ENCODE measurements at places on chromosomes 4 and X.

DNA sequence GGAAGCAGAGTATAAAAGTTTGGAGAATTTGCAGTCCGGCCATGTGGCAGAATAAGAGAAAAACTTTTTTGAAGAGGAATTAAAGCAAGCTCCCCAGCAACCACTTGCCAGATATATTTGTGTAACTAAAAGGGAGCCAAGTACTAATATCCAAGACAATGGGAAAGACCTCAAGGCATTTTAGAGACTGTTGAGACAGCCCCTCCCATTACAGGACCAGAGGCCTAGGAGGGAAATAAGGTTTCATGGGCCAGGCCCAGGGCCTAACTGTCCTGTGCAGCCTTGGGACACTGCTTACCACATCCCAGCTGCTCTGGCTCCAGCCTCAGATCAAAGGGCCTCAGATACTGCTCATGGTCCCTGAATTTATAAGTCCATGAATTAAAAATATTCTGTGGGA, 659.4 kb downstream of the PCDH19 start:
- no peak for DNase-seq

DNA sequence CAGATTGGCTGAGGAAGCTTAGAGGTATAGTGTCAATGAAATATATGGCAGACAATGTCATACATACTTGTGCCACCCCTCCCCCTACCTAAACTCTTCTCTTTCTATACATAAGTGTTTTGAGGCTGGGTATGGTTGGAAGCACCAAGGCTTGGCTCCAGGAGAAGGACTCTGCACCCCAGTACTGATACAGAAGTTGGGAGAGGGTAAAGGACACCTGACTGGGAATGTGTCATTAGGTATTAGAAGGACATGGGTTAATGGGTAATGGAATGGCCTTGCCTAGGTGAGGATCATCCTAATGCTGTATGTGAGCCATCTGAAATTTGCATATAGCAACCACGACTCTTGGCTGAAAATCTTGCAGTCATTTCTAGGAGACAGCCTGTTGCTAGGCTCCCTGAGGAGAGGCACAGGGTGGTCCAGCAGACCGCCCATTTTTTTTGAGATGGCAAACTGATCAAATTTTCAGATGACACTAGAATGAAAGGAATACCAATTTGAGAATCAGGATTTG, 26.8 kb upstream of the AP1S2 start:
- no peak for DNase-seq

DNA sequence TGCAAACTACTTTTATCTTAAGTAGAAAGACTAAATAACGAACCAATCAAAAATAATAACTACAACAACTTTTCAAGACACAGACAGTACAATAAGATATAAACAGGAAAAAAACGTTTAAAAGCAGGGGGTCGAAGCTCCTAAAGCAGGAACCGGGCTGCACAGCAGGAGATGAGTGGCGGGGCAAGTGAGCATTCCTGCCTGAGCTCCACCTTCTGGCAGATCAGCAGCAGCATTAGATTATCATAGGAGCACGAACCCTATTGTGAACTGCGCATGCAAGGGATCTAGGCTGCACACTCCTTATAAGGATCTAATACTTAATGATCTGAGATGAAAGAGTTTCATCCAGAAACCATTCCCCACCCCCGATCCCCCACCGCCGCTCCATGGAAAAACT, 146.2 kb downstream of the TEX11 start:
- no peak for DNase-seq

DNA sequence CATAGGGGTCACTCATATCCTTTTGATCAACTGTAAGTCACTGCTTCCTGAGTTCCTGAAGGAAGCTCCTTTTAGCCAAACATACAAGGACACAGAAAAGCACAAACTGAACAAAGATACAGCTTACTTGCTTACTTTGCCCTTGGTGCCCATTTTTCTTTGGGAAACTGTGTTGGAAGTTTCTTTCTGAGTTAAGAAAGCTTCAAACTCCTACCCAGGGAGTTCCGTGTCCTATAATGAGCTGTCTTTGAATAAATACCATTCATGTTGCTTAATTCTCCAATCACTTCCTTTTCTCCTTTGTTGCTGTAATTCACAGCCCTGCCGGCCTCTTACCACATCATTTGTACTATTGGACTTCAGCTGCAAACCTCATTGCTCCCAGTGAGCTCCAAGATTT, at the start of gene ADH4:
Gene ADH4 (minus strand): TSS at position 228 of the 400 bp plus-strand sequence. CDS start 75 bp downstream, at position 153.
- DNase-seq: no peak

DNA sequence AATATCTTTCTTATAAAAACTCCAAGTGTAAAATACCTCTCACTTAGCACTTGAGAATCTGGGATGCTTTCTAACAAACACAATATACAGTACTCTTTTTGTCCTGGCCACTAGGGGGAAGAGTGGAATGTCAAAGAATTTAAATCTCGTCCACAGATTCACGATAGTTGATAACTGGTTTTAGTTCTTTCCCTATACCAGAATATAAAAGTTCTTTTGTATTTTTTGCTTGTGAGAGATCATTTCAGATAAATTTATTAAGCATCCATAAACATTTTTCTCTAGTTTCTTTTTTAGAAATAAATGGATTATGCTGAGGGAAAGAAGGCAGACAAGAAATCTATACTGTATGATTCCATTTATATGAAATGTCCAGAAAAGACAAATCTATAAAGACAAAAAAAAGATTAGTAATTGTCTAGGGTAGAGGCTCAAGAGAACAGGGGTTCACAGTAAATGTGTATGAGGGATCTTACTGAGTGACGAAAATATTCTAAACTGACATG, 50.4 kb downstream of the MGARP start:
- DNase-seq: no peak

- DNase-seq: no peak
Observed at GRCh38 chr4:1291996-1292702, 2.5 kb downstream of the MAEA start.

- DNase-seq: no peak
Observed at GRCh38 chr4:43485196-43485595, 592.7 kb downstream of the GRXCR1 start.

GRCh38 chrX:150504397-150505182, 63.8 kb upstream of the MTM1 start:
- DNase-seq: no peak

- no peak for DNase-seq
Observed at GRCh38 chr4:109075621-109076020, 226.8 kb downstream of the COL25A1 start.

GRCh38 chrX:108914791-108915190, 178.4 kb upstream of the IRS4 start:
- no peak for DNase-seq

DNA sequence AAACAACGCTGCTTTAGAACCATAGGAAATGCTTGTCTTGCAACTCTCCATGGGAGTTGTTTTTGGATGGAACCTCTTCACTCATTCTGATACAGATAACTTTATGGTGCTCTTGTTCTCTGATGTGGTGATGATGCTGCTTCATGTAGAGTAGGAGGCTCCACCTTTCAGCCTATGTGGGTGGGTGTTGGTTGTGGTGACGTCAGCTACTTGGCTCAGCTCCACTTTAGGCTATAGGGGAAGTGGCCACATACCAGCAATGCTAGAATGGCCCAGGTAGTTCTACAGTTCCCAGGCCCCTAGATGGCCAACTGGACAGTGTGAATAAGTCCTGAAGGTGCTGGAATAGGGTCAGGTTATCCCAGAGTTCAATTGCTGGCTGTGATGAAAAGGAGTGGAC, 192.1 kb downstream of the TBX22 start:
- no peak for DNase-seq

- DNase-seq: no peak
Observed at GRCh38 chr4:151165205-151166000, 66.0 kb downstream of the RPS3A start.

DNA sequence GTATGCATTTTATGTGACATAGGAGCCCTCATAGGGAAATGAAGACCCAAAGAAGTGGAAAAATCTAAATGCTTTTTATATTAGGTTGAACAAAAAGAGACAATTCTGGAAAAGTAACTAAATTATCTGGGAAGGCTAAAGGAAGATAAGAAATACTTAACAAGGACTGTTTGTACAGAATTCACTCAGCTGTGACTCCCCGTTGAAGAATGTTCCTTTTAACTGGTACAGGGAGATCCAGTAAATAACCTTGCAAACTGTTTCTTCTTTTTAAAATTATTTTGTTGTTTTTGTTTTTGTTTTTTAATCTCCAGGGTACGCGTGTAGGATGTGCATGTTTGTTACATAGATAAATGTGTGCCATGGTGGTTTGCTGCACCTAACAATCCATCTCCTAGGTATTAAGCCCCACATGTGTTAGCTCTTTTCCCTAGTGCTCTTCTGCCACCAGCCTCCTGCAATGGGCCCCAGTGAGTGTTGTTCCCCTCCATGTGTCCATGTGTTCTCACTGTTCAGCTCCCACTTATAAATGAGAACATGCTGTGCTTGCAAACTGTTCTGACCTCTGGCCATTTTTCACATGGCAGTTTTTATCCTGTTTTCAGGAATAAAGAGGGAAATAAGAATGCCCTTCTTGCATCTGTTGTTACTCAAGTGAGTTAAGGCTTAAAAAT, 81.7 kb downstream of the PWWP3B start:
- no peak for DNase-seq

DNA sequence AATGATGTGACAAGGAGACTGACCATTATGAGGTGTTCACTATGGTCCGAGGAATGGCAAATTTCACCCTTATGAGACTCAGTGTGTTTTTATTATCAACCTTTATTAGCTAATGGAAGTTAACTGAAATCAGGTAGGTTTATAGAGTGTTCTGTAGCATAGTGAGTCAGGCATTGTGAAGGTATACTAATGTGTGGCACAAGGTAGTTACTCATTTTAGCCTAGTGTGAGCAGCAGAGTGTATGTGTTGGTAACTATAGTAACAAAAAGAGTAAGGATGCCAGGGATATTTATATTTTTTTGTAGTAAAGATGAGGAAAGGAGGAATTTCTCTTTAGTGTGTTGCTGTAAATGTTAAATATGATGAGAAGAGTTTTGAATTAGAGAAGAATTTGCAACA, 12.0 kb downstream of the PDLIM5 start:
- DNase-seq: no peak

GRCh38 chr4:134276476-134276875, 74.9 kb upstream of the PABPC4L start:
- DNase-seq: no peak

DNA sequence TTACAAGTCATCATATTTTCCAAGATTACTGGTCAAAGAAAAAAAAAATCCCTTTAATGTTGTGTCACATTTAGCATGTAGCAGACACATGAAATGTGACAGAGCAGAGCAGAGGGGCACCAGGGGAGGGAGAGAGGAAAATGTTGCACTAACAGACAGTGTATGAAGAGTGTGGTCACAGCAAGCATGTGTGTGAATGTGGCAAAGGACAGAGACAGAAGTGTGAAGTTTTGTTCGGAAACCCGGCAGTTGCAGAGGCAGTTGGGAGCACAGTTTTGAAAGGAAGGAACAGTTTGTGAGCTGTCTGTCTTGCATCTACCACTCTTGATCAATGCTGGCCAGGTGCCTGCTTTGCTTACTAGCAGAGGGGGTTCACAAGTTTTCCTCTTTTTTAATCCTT, 83.9 kb upstream of the MAP3K15 start:
- no peak for DNase-seq

- no peak for DNase-seq
Observed at GRCh38 chr4:184310881-184311709, 93.4 kb upstream of the ENPP6 start.

GRCh38 chr4:12116009-12116552, 687.4 kb upstream of the HS3ST1 start:
- DNase-seq: no peak

GRCh38 chr4:145042601-145043285, 55.3 kb downstream of the ANAPC10 start:
- DNase-seq: no peak

- no peak for DNase-seq
Observed at GRCh38 chr4:127756906-127757305, 25.2 kb upstream of the HSPA4L start.
